ENCODE measurements at places on chromosomes 4 and X. TPM values are rescaled to one million over a fixed set of nuclear protein-coding genes. Genes with fewer than 3 reads are reported as not detected.
A peak's percentile ranks its signal among the peaks of the same experiment; 100 is the strongest.

GRCh38 chr4:183797445-183798300 is 107.4 kb upstream of the STOX2 start:
- peak; percentile 28 for DNase-seq

GRCh38 chrX:119682019-119682989 is 10.7 kb downstream of the SEPTIN6 start:
- DNase-seq: no peak

DNA sequence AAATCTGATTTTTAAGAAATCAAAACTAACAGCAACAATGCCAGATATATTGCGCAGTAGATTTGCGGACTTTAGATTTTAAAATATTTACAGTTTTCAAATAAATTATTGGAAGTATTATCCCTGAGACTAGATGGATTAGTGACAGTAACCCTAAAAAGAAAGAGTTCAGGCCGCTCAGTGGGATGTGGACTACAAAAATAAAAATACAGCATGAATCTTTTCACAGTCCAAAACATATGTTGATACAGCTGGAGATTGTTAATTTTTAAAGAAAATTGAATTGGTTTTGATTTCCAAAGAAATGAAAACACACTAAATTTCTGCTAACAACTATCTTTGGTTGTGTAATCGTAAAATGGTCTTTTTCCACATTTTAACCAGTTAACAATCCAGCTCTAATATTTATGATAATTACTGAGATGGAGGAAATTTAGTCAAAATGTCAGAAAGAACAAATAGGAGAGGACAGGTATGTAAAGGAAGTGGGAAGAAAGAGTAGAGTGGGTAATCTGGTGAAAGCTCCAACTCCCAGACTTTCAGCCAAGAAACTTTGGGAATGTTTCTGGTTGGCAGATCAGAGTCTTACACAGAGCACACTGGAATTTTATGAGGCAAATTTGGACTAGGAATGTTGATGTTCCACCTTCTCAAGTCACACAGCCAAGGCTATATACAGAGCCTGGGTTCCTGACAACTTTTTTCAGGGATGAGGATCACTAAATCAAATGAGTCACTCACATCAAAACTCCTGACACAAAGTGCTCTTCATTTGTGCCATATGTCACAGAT is 15.1 kb downstream of the C4orf36 start:
- no peak for DNase-seq

The PABPC1L2B gene
- not detected for total RNA-seq

The FAAH2 gene
- total RNA-seq: not detected

The CXCL3 gene
- 0.90 TPM for total RNA-seq

- DNase-seq: no peak
These were observed 134.5 kb upstream of the KLF3 start for GRCh38 chr4:38529189-38530115.

DNA sequence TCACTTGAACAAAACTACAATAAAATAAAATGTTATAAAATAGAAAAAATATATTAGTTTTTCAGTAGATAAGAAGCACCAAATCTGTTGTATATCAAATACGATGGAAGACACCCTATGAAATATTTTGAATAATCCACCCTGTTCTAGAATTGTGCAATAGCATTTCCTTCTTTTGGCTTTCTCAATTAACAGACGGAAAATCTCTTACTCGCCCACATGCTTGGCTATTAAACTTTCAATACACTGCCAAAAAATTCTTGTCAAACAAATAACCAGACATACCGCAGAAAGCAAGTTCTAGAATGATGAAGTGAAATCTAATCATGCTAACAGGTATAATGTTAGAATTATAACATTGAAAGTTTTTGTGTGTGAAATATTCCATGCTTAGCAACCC is 671.6 kb upstream of the SLIT2 start:
- DNase-seq: no peak

The FAM9C gene
- total RNA-seq: not detected

GRCh38 chr4:94357624-94358023 is 15.0 kb upstream of the HPGDS start:
- DNase-seq: no peak

The ARMCX4 gene
- 5.6 TPM for total RNA-seq

DNA sequence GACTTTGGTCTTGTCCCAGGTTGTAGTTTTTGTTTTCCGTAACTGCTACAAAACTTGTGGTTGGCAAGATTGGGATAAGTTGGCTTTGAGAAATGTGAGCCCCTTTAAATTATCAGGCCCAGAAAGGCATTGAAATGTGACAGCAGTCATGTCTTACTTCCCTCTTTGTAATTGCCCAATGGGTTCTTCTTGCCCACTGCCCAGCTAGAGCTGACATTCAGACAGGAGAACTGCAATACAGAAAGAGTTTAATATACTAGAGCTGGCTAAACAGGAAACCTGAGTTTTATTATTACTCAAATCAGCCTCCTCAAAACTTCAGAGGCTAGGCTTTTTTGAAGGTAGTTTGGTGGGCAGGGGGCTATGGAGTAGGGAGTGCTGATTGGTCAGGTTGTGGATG is 288.3 kb downstream of the ZNF674 start:
- DNase-seq: no peak

The CT55 gene
- not detected for total RNA-seq

The SH2D1A gene
- 0.15 TPM for total RNA-seq

- no peak for DNase-seq
These were observed 223.9 kb downstream of the CAMK2D start for GRCh38 chr4:113537628-113538027.

The FGF13 gene
- total RNA-seq: 36.7 TPM

The PLXNB3 gene
- total RNA-seq: 0.27 TPM

The VCX gene
- not detected for total RNA-seq

The SLC6A8 gene
- 256 TPM for total RNA-seq

- no peak for DNase-seq
These were observed 138.2 kb downstream of the CAMK2D start for GRCh38 chr4:113623274-113623894.

The GPC3 gene
- total RNA-seq: 1.4 TPM

- no peak for DNase-seq
These were observed 12.3 kb upstream of the SYTL5 start for GRCh38 chrX:37993837-37994619.

The OCIAD2 gene
- total RNA-seq: 9.7 TPM

The RGN gene
- total RNA-seq: 11.9 TPM

The GABRE gene
- total RNA-seq: 3.8 TPM

DNA sequence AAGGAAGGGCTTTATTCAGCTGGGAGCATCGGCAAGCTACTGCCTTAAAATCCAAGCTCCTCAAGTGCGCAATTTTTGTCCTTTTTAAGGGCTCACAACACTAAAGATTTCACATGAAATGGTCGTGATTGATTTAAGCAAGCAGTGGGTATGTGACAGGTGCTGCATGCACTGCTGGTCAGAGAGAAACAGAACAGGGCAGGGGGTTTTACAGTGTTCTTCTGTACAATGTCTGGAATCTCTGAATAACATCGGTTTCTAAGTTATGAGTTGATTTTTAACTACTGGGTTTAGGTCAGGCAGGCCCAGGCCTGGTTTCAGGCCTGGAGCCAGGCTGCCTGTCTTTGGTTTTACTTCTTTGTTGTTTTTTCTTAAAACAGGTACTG is 6.0 kb downstream of the UGT2B17 start:
- no peak for DNase-seq

DNA sequence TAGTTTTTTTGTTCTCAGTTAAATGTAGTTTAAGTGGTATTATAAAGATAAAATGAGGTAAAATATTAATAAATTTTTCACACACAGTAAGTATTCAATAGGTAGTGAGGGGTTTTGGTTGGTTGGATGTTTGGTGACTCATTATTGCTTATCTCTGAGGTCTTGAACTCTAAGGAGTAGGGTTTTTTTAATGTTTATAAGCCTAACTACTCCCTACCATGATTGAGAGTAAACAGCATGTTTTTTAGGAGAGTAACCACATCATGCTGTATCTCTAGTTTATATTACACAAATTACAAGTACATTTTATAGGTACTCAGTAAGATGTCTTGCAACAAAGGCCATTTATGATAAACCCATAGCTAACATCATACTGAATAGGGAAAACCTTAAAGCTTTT is 181.6 kb downstream of the MAPK10 start:
- no peak for DNase-seq

The EFHC2 gene
- not detected for total RNA-seq

- DNase-seq: no peak
These were observed 3.7 kb upstream of the FAM241A start for GRCh38 chr4:112141366-112142138.

DNA sequence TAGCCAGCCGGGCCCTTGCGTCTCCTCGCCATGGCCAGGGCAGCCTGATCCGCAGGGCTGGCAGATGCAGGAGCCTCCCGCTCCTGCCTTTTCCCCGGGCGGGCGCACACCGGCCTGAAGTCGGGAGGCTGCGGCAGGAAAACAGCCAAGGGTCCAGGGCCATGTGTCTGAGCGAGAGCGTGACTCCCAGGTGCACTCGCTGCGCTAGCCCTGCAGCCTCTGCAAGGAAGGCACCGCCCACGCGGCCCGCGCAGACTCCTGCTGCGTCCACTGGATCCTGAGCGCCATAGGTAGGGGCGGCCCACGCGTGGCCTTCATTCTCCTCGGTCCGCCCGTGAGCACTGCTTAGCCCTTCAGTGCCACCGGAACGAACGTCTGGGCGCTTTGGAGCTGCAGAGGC is 379.9 kb downstream of the TRAM1L1 start:
- peak; percentile 47 for DNase-seq

The SLC9B1 gene
- 1.6 TPM for total RNA-seq

GRCh38 chr4:34649716-34650115 is 1594.6 kb downstream of the ARAP2 start:
- DNase-seq: no peak

DNA sequence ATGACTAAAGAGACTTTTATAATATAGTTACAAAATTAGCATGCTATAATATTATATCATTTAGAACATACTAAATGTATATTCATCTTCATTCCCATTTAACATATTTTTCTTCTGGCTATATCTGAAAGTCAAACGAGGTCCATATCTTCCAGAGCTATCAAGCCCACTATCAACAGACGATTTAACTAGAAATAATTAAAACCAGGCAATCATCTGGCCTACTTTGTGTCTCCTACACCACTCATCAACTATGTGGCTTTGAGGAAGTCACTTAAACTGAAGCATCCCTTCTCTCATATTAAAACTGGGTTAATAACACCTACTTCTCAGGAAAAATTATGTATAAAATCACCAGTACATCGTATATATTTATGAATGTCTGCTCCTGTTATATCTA is 1330.5 kb upstream of the PABPC4L start:
- no peak for DNase-seq
